NCI-H1417 (cell line): ENCODE measurements at places on chromosomes 11 and 22.

- no peak for DNase-seq
Measured at GRCh38 chr22:46791201-46791731, 28.8 kb downstream of the TBC1D22A start.

DNA sequence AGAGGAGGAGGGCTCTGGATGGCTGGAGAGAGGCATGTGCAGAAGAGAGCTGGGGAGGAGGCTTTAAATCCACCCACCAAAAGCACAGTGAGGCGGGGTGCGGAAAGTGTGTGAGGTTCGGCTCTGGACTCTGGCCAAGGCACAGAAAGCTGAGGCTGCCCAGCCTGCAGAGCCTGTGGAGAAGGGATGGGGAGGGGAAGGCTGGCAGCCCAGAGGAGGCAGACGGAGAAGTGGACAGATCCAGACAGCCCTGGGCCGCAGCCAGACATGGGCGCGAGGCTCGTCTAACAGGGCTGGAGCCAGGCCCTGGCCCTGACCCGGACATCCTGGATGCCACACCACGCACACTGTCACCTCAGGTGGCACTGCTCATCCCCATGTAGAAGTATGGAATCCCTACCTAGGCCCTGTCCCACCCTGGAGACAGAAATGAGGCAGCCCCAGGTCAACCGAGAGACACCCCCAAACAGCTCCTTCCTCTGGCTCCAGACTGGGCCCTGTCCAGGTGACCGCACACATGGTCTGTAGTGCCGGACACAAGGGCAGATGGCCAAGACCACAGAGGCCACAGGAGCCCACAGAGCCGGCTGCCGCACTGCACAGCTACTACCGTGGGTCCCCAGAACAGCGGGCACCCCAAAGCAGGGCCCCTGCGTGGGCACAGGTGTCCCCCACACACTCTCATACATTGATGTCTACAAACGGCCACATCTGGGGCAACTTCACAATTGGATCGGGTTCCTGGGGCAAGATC is 16.6 kb upstream of the MOB2 start:
- DNase-seq, result no peak

GRCh38 chr11:8573777-8574176 is 20.3 kb downstream of the STK33 start:
- no peak for DNase-seq

GRCh38 chr11:119196833-119197483 is 9.2 kb upstream of the CBL start:
- DNase-seq, result peak; percentile 84

GRCh38 chr11:64918017-64918416 is 1.0 kb upstream of the ATG2A start:
- DNase-seq, result peak; percentile 51

DNA sequence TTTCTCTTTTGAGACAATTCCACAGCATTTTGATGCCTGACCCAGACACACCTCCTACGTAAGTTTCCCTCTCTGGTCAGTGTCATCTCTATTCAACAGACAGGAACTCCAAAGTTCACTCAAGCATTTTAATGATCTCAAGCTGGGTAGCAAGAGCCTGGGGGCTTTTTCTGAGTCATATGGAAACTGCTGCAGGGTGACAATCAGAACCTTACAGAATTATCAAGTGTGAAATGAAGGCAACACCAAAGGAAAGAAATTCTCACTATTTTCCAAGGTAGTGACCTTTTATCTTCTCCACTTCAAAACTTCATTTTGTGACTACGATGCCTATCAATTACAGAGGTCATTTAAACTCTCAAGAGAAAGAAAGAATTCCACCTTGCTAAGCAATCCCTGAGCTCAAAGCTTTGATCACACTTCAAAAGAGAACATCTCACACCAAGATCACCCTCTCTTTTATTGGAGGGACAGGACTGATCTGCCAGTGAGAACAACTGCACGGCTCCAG is 229.0 kb upstream of the ZC3H12C start:
- DNase-seq, result peak; percentile 14

DNA sequence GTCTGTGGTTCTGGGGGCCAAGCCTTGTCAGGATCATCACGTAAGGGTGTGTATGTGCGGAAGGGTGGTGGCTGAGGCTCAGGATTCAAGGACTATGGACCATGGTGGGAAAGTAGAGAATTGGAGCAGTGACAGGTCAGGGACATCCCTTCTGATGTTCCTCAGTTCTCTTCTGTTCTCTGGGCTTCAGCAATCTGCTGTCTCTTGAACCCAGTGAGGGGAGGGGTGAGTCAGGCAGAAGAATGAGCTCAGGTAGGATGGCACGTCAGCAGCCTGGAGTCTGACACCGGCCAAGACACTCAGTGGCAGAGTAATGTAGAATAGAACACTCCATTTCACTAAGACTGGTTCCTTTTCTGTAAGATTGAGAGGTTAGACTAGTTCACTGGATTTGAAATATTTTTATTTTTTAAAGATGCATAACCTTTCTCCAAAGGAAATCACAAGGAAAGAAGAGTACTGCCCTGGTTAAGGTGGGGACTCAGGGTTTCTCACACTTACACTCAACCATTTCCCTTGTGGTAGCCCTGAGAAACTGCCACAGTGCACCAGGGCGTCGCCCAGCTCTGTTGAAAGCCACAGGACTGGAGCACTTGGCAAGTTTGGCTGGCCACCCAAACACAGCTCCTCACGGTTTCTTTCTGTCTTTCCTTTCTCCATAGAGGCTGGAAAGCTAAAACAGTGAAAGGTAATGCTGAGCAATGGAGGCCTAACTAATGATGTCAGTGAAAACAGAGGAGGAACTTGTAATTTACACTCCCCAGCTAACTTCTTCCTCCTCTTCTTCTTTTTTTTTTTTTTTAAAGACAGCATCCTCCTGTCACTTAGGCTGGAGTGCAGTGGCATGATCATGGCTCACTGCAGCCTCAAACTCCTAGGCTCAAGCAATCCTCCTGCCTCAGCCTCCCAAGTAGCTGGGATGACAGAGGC is 23.1 kb upstream of the MICAL2 start:
- no peak for DNase-seq

GRCh38 chr22:44444341-44445306 is 53.4 kb downstream of the RTL6 start:
- no peak for DNase-seq

DNA sequence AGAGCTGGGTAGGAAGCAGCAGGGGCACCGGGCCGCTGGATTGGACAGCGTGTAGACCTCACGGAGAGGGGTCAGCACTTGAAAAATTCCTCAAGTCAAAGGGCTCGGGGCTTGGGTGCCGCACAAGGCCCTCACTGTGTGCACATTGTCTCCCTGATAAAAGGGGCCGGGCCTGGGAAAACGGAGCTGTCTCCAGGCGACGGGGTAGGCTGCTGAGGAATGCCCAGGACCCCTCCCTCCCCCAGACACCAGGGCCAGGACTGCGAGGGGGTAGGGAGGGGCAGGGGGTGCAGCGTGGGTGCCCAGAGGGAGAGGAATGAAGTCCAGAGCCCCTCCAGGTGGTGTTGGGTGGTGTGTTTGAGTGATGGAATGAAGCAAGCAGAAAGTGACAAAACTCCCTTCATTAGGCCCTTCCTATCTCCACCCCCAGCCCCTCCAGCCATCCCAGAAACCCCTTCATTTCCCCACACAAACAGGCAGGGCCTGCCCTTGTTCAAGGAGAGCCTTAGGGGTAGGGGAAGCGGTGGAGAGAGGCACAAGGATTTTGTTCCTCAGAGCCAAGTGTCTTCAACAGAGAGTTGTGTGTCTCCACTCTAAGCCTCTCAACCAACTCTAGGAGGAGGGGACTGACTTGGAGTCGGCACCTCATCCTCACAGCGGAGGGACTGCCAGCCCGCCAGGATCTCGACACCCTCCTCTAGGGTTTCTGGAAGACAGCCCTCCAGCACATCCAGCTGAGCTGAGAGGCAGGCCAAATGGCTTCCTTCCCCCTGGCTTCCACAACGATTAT is 63.9 kb downstream of the SYN3 start:
- DNase-seq, result no peak

GRCh38 chr11:42631220-42631843 is 680.5 kb upstream of the API5 start:
- DNase-seq, result peak; percentile 21

DNA sequence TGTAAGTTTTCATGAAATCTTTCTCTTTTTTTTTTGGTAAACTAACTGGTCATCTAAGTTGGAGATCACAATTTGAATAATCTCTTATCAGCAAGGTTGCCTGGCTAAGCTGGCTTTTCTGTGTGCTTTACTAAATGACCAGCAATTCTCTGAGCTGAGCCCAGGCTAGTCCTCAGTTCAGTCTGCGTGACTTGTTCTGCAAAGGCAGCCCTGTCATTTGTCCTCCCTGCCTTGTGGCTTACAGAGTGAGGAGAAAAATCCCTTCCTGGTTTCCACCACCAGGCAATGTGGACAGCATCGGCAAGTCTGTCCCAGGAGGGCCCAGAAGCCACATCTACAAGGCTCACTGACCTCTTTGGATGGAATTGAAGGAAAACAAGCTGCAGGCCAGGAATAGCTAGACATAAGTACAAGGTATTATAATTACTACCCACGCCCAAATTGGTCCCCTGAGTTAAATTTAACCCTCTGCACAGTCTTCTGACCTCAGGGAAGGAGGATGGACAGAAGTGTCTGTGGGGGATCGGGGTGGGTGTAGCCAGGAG is 108.6 kb downstream of the SCN3B start:
- DNase-seq, result no peak

- DNase-seq, result no peak
Measured at GRCh38 chr22:37806409-37807333, 1.1 kb upstream of the GCAT start.

DNA sequence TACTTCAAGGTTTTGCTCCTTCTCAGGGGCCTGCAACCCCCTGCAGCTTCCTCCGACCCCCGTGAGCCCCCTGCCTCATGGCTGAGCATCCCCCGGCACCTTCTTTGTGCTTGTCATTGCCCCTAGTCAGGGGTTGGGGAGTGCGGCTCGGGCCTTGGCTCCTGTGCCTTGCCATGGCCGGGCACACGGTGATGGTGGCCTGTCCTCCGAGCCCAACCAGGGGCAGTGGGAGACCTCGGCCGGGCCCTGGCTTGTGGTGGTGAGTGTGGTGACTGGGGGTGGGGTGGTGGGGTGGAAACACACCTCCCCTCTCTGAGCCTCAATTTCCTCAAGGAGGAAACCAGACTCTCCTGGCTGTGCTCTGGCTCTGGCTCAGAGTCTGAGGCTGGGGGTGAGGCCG is 1.5 kb upstream of the MRGPRG start:
- DNase-seq, result no peak

GRCh38 chr22:49712195-49712791 is 115.4 kb downstream of the BRD1 start:
- no peak for DNase-seq

- DNase-seq, result no peak
Measured at GRCh38 chr11:116558504-116559211, 214.1 kb downstream of the BUD13 start.

GRCh38 chr22:43826142-43827002 is 14.3 kb upstream of the EFCAB6 start:
- peak; percentile 62 for DNase-seq

DNA sequence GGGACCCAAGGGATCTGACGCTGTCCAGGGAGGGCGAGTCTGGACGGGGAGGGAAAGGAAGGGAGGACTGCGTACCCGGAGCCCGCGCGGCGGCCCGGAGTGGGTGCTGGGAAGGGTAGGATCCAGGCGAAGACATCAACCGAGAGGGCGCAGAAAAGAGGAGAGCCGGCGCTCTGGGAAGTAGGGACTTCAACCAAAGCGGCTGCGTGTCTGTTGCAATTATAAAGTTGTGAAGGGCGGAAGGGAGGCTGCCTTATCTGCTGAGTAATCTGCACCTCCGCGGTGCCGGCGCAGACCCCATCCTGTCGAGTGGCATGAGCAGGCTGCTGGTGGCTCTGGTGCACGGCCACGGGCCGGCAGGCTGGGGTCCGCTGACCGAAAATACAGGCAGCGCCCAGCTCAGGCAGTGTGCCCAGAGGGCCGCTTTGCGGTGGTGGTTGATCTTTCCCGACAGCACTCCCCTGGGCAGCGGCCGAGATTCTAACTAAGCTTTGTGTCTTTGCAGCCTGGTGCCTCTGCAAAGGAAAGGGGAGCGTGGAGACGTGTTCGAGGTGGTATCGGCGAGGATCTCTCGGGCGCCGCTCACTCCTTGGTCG is 978 bp downstream of the C11orf87 start:
- DNase-seq, result peak; percentile 75

DNA sequence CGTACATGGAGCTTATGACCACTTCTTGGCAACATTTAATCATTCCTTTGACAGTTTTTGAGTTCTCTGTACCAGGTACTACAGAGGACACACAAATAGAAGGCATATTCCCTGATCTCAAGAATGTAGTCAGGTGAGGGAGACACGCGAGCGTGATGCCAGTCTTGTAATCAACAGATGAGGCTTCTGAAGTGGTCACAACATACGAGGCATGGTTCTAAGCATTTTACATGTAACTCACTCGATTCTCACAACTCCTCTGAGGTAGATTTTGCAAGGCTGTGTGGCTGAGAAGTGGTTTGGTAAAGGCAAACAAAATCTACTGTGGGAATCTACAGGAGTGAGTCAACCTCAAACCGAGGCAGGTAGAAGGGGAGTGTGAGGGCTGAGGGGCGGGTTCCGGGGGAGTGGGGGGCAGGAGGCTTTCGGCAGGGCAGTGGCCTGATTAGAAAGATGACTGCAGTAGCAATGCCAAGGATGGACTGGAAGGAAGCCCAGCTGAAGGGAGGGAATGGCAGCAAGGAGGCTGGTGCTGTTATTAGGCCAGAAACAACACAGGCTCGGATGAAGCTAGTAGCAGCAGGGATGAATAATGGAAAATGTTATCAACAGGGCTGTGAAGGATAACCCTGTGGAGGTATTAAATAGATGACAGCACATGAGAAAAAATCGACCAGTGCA is 63.8 kb downstream of the ST14 start:
- no peak for DNase-seq
